GOT3 (cell line): ENCODE measurements at places on chromosomes 13 and 19.

DNA sequence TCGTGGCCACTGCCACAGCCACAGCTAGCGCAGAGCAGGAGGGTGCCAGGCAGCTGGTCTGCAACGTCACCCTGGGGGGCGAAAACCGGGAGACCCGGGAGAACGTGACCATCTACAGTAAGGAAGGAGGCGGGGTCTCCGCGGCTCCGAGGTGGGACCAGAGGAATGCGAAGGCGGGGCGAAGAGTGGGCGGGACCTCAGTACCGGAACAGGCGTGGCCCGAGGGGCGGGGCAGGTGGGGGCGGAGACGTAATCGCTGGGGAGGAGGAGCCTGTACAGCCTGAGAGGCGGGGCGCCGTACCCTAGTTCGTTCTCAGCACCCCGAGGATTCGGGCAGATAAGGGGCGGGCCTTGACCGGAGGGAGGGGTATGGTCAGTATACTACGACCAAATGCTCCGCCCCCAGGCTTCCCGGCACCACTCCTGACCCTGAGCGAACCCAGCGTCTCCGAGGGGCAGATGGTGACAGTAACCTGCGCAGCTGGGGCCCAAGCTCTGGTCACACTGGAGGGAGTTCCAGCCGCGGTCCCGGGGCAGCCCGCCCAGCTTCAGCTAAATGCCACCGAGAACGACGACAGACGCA, 2.5 kb downstream of the ICAM5 start:
- DNase-seq: no peak

- DNase-seq: peak; percentile 60
Measured at GRCh38 chr19:52922841-52923777, at the start of gene ZNF888. Gene ZNF888, minus strand, starts transcription at chr19:52923428. Its CDS starts 5,555 bp downstream, at chr19:52917873.

DNA sequence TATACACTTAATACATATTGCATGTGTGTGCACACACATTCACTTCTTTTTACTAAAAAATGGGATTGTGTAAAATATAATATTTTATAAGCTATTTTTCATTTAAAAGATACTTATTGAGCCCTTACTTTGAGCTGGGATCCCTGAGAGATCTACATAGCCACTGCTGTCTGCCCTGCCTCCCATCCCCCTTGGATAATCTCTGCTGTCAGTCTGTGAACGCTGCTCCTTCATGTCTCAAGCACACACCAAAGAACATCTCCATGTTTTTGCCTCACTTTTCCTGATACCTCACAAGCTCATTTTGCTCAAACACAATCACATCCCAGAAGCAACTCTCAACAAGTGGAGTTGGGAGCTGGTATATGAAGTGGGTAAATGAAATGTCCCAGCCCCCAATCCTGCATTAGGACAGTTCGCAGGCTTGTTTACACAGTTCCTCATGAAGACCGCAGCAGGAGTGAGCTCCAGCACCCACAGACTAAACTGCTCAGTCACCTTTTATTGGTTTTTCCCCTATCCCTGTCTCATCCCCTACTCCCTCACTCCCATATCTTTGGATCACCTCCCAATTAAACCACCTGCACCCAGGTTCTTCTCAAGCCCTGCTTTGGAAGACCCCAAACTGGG, 108.3 kb upstream of the FRY start:
- DNase-seq: no peak

GRCh38 chr19:13868663-13869062, 8.3 kb upstream of the NANOS3 start:
- no peak for DNase-seq

DNA sequence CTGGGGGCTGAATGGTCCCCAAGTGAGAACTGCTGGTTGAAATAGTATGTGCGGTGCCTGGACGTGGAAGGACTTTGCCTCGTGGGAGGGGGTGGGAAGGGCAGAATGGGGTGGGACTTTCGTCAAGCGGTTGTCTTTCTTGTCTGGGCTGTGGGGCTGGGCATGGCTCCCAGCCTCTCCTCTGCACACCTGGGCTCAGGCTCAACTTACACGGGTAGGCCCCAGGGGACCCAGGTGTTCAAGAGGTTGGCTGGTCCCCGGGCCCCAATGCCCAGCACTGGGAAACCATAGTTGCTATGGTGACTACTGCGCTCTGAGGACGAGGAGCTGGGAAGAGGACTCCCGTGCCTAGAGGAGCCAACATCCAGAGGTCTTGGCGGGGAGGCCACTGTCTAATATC, 7.3 kb downstream of the NWD1 start:
- no peak for DNase-seq

- no peak for DNase-seq
Measured at GRCh38 chr19:41096353-41096752, 8.1 kb downstream of the CYP2A13 start.

GRCh38 chr19:57648331-57649003, 15.5 kb downstream of the ZNF211 start:
- no peak for DNase-seq

DNA sequence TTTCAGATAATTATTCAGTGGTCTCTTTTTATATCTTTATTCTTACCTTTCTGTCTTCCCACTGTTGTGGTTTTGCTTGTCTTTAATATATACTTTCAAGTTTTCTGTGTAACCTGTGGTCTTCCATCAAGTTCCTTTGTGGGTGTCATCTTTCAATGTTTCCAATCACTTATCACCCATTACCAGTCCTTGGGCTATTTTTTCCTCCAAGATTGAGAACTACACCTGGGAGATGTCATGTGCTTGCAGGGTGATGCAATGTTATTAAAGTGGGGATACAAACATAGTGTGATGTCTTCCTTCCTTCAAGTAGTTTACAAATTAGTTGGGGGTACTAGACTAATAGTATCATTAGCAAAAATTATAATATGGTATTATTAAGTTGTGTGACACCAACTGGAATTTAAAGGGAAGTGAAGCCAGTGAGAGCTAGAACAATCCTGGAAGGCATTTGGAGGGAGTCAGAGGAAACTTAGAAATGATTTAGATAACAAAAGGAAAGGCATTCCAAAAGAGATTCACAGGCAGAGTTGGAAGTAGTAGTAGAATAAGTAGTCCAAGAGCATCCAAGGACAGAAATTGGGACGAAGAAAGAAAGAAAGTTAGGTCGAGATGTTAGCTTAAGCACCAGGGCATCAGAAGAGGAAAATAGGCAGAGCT, 3.4 kb downstream of the FNDC3A start:
- DNase-seq: no peak

GRCh38 chr13:24161010-24161775, 673 bp downstream of the SPATA13 start:
- DNase-seq: no peak

DNA sequence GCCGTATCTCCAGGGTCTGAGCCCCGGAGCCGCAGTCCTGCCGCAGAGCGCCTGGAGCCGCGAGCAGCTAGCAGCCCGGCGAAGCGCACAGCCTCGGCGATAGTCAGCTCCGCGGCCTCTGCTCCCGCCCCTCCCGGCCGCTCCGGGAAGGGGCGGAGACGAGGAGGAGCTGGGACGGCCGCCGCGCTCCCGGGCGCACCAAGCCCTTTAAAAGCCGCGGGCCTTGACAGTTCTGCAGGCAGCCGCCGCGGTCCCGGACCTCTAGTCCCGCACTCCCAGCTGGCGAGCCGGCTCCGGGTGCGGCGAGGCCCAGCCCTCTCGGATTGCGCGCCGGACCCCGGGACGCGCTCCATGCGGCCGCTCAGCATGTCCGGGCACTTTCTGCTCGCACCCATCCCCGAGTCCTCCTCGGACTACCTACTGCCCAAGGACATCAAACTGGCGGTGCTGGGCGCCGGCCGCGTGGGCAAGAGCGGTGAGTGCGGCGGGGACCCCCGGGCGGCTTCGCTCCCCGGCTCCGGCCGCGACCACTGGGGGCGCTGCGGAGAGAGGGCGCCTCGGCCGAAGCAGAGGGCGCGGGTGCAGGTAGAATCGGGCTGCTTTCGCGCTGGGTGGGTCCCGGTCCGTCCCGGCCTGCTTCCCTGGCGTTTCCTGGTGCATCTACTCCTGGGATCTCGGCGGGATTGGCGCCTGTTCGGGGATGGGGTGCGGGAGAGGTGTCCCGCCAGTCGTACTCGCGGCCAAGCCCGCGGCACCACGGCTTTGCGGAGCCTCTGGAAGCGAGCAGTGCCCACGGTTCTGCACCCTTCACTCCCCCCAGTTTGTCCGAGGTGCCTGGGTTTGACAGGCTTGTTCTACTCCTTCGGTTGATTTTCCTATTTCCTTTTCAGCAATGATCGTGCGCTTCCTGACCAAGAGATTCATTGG, at the start of gene RASL11A:
TSS of gene RASL11A (plus strand) at position 237 of the 927 bp plus-strand sequence. CDS start at position 352, 115 bp downstream.
- DNase-seq: peak; percentile 74

DNA sequence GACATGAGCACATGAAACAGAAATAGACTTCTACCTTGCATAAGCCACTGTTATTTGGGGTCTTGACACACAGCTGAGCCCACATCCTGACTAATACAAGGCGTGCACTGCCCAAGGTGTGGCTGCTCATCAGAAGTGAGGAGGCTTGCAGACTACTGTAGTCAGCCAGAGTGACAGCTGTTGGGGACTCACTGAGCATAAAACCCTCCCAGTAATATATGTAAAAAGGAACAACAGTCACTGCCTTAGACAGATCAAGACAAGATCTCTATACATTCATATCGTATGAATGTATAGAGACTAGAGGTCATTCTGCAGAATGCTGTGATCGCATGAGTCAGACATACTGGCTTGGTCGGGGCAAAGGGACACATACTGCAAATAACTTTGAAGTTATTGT, 4.1 kb upstream of the C1QTNF9B start:
- no peak for DNase-seq

DNA sequence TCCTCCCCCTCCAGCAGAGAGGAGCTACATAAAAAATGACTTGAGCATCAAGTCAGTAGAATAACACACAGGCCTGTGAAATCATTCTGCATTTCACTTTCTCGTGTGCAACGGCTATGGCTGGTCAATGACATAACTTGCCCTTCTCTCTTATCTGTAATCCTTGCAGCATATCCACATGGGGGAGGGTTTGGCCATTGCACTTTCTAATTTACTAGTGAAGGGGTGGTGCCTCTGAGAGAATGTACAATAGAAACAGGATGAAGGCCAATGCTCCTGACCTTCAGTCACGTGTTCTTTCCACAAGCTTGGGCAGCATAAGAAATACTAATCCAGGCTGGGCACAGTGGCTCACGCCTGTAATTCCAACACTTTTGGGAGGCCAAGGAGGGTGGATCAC, 641.0 kb upstream of the ARGLU1 start:
- DNase-seq: no peak

DNA sequence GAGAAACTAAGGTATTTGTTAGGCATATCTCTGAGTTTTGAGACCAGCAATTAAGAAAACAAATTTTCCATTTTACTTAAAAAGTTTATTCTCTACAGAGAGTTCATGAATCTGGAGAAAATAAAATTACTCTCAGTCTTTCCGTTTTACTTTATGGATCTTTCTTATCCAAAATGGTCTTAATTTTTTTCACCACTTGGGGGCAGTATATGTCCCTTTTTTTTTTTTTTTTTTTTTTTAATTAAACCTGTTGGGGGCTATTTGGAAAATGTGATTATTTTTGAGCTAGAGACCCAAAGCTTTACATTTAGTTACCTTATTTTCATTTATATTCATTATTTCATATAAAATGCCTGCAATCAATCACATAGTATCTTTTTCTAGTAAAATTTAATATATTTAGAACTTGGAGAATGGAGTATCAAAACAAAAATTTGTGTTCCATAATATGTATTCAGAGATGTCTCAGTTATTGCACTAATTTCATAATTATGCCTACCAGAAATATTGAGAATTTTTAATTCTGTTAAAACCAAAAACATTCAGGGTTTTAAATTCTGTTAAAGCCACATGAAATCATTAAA, 27.1 kb downstream of the PIBF1 start:
- DNase-seq: no peak

GRCh38 chr13:91601807-91602206, 203.4 kb downstream of the GPC5 start:
- no peak for DNase-seq

DNA sequence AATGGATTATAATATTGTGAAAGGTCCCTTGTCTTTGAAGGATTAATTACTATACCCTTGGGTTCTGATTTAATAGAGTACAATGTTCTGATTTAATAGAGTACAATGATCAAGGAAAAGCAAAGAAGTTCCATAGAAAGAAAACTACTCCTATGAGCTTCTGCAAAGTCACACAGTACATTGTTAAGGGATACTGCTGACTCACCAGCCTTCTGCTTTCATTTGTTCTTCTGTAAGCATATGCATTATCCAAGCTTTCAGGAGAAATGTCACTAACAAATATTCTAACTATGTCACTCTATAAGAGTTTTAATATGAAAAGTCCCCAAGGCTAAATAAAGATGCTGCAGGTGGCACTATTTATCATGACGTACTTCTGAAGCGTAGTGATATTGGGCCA, 396.7 kb downstream of the RFC3 start:
- no peak for DNase-seq

DNA sequence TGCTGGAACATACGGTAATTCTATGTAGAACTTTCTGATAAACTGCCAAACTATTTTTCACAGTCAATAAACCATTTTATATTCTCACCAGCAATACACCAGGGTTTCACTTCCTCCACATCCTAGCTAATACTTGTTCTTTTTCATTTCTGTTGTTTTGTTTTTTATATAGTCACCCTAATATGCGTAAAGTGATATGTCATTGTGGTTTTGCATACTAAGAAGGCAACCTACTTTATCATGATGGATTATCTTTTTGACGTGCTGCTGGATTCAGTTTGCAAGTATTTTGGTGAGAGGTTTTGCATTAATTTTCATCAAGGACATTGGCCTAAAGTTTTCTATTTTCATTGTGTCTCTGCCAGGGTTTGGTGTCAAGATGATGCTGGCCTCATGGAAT, 1384.1 kb downstream of the UQCRFS1 start:
- no peak for DNase-seq

DNA sequence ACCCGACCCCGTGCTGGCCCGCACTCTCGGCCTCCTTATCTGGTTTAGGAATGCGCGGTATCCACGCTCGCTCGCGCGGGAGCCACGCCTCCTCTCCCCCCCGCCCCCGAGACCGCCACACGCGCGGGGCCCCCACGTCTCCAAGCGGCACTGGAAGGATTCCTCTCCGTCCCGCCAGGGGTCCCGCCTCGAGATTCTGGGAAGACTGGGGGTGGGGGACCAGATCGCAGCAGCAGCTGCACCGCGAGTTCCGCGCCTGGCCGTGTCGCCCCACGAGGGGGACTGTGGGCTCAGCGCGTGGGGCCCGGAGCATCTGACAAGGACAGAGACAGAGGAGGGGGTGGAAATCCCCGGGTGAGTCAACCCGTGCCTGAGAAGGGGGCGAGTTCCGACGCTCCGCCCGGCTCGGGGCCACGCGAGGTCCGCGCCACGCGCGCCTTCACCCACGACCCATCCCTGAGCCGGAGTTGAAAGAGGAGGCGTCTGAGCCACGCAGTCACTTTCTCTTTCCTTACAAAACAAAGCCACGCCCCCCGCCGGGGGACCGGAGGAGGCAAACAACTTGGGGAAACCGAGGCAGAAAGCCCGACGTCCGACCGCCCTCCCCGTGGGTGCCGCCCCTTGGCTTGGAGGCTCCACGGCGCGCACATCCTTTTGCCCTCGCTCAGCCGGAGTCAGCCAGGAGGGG, 814 bp downstream of the S1PR2 start:
- DNase-seq: no peak
